H4 (cell line): ENCODE measurements at places on chromosomes 7 and 10.

DNA sequence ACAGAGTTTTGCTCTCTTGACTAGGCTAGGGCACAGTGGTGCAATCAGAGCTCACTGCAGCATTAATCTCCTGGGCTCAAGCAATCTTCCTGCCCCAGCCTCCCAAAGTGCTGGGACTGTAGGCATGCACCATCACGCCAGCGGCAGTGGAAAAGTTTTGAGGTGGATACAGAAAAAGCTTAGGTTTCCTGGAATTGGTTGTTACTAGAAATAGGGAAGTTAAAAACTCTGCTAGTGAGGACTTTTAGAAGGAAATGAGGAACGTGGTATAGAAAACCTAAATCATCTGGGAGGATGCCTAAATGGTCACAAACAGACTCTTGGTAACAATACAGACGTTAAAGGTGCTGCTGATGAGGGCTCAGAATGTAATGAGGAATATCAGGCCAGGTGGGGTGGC lies 10.9 kb upstream of the SNX8 start:
- no peak for DNase-seq

DNA sequence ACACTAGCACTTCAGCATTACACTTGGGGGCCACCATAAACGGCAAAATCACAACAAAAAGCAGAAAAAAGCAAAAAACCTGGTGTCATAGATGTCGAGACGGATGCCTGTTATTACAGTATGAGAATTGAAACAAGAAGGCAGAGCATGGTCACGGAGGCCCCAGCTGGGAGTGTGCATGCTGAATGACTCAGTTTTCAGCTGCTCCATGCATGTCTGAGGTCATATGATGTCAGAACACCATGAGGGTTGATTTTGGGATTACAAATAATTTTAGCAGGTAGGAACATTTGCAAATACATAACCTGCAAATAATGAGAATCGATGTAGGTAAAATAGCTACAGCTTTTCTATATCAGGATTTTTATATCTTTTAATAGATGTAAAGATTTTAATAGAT lies 19.1 kb downstream of the ZMYND11 start:
- DNase-seq, result no peak

GRCh38 chr7:158491094-158491493 lies 96.5 kb downstream of the PTPRN2 start:
- DNase-seq, result no peak

GRCh38 chr10:77873536-77874380 lies 52.8 kb downstream of the DLG5 start:
- peak; percentile 72 for DNase-seq

GRCh38 chr7:28389504-28390395 lies 22.6 kb upstream of the CREB5 start:
- peak; percentile 73 for DNase-seq

- DNase-seq, result peak; percentile 15
Measured at GRCh38 chr10:85105614-85106255, 777.3 kb downstream of the CCSER2 start.
